ENCODE measurements at places on chromosomes 13 and 19.
A peak's percentile ranks its signal among the peaks of the same experiment; 100 is the strongest.

- DNase-seq, result no peak
Observed at GRCh38 chr19:49927526-49928264, 1.3 kb upstream of the ATF5 start.

DNA sequence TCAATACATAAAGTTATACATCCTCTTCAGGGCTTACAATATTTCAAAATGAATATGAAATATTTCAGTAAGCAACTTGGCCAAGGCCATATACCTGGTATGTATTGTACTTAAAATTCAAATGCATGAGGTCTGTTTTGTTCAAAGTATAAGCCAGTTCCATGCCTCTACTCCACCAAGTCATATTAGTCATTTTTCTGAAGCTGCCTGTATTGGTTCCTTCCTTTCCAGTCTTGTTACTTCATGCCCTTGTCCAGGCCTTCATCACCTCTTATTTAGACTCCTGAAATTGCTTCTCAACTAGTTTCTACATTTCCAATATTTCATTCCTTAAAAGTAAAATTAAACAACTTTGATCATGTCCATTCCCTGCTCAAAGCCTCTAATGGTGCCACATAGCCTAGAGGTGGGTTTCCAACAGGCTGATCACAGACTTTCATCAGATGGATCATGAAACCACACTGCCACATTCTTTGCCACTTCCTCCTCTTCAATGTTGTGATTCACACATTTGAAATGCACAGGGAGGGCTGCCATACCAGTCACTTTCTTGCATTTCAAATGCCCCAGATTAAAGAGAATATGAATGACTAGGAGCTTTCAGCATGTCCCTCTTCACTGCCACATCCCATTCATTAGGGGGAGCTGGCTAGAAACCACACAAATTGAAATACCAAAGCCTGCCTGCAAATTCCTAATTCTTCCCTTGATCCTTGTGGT lies 424.1 kb upstream of the DACH1 start:
- DNase-seq, result no peak

GRCh38 chr13:61874970-61875579 lies 459.4 kb upstream of the PCDH20 start:
- no peak for DNase-seq

DNA sequence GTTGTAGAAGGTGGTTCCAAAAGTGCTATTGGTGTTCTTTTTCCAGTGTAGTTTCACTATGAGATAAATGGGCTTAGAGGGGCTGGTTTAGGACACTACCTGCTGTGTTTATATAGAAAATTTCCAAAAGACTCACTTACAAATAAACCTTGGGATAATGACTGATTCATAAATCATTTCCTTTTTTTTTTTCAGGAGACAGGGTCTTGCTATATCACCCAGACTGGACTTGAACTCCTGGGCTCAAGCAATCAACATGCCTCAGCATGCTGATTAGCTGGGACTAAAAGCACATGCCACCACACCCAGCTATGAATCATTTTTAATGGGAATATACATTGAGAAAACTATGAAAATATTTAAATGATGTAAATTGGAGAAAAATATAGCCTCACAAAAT lies 376.6 kb downstream of the PCDH9 start:
- DNase-seq, result no peak

DNA sequence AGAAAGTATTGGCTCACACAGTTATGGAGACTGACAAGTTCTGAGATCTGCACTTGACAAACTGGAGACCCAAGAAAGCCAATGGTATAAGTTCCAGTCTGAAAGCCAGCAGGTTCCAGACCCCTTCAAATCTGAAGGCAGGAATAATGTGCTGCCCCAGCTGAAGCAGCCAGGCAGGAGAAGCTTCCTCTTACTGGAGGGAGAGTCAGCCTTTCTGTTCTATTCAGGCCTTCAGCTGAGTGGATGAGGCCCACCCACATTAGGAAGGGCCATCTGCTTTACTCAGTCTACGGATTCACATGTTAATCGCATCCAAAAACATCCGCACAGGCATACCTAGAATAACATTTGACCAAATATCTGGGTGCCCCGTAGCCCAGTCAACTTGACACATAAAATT lies 8.2 kb upstream of the VWA8 start:
- no peak for DNase-seq

GRCh38 chr13:39602614-39603366 lies at the start of gene LHFPL6:
TSS of gene LHFPL6 (minus strand) at chr13:39603193.
- DNase-seq, result peak; percentile 24

DNA sequence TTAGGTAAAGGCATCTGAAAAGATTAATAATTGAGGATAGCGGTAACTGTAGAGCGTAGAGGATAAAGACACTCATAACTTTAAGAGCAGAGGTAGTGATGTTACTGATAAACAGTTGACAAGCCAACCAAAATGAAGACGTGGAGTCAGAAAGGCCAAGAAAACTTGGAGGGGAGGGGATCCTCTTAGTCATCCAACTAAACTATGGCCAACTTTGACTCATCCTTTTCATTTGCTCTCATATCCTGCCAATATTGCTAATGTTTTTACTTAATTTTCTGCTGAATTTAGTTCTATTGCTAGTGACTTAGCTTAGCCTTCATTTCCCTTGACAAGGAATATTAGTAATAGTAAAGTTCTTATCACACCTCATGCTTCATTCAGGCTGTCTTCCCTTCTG lies 13.4 kb downstream of the ITGBL1 start:
- no peak for DNase-seq

- no peak for DNase-seq
Observed at GRCh38 chr19:13024126-13024950, 29.1 kb downstream of the NFIX start.

DNA sequence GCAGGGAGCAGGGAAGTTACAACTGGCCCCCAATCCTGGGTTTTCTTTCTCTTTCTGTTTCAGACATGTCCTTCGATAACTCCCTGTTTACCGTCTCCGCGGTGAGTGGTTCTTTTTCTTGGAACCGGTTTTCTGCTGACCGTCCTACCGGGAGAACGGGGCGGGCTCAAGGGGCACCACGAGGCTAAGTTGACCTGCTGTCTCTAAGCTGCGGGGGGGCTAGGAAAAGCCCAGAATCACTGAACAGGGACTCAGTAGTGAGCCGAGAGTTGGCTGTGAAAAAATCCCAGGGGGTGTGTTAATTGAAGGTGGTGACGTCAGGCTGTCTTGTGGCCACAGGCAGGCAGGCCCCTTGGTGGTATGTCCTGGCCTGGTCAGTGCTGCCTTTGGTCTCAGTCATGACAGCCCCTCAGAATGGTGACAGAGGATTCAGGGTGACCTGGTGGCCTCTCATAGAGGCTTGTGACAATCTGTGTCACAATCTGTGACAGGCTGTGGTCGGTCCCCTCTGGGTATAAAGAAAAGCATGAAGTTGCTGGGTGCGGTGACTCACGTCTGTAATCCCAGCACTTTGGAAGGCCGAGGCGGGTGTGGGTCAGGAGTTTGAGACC lies 8.1 kb upstream of the CARM1 start:
- no peak for DNase-seq

DNA sequence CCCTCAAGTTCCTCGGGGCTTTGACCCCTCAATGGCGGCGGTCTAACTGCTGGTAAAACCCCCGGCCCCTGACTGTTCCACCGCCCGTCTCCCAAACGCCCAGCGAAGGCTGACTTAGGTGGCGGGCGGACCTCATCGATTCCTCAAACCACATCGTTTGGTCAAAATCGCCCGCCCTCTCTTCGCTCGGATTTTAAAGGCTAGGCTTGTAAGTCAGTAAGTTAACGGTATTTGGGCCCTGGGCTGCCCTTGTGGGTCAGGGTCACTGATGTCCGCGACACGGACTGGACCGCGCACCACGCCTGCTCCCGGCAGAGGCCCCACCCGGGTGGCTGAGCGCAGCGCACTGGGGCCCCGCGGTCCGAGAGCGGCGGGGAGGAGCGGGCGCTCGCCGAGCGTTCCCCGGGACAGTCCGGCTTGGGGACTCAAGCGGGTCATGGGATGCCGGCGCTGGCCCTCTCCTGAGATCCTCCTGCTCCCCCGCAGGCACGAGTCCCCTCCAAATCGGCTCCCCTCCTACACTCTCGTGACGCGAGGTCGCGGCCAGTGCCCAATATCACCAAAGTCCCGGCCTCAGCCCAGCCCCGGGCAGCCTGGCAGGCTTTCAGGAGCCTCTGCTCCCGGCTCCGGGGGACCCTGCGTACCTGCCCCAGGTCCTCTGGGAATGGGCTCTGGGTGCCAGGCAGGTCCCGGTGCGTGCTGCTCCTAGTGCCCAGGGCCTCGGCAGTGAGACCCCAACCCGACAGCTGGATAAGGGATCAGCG lies 1.0 kb downstream of the FLT1 start:
- no peak for DNase-seq

- no peak for DNase-seq
Observed at GRCh38 chr19:38025909-38026307, 118.9 kb downstream of the SIPA1L3 start.

GRCh38 chr19:38196948-38197656 lies 26.9 kb downstream of the DPF1 start:
- DNase-seq, result no peak

DNA sequence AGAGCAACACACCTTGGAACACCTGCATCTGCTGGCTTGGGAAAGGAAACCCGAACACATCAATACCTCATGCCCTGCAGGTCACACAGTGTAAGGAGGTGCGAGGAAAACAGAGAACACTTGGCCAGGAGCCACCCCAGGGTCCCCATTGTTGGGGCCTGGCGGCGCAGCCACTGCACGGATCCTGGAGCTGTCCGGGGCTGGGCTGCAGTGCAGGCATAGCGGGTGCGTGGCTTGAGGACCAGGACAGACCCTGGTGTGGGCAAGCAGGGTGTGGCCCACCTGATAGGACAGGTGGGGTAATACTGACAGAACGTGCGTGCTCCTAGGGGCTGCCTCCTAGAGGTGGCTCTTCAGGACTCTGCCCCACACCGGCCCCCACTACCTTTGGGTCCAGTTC lies 16.8 kb upstream of the TMEM160 start:
- no peak for DNase-seq

DNA sequence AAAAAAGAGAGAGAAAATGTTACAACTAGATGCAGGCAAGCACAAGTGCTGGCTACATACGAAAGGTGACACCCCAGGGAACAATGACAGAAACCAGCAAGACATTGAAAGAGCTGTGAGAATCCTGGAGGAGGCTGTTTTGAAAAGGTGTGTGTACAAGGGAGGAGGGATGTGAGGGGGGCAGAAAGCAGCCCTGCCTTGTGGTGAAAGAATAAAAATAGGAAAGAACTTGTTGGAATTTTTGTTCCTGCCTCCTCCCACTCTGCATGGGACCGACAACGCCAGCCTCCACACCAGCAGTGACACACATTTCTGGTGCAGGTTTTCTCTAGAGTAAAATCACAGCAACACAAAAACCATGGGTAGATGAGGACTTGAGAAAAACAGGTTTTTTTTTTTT lies 1258.6 kb downstream of the PCDH9 start:
- DNase-seq, result no peak

DNA sequence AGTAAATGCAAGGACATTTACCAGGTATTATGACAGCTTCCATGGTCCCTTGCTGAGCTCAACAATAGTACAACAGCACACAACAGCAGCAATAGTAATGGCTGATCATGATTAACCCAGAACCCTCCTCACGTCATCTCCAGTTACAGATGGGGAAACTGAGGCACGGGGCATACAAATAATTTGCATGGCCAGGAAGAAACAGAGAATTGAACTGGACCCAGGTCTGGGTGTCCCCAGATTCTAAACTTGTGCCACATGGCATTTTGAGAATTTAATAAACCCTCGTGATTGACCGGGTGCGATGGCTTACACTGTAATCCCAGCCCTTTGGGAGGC lies 7.2 kb downstream of the MAST3 start:
- DNase-seq, result no peak

DNA sequence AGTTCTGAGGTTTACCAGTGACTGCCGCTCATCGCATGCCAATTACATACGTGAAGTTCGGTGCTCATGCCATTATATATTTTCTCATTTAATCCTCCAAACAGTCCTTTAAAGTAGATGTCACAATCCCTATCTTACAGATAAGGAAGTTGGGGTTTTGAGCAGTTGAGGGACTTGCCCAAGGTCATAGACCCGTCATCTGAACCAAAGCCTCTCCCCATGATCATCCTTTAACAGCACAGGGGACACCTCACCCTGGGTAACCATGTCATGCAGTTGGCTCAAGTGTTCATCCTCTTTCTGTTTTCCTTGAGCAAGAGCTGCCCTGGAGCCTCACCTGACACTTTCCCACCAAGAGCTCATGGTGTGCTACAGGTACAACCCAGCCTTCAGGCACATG lies 69.1 kb downstream of the HSPH1 start:
- no peak for DNase-seq
